ENCODE measurements at places on chromosomes 2 and 18.

DNA sequence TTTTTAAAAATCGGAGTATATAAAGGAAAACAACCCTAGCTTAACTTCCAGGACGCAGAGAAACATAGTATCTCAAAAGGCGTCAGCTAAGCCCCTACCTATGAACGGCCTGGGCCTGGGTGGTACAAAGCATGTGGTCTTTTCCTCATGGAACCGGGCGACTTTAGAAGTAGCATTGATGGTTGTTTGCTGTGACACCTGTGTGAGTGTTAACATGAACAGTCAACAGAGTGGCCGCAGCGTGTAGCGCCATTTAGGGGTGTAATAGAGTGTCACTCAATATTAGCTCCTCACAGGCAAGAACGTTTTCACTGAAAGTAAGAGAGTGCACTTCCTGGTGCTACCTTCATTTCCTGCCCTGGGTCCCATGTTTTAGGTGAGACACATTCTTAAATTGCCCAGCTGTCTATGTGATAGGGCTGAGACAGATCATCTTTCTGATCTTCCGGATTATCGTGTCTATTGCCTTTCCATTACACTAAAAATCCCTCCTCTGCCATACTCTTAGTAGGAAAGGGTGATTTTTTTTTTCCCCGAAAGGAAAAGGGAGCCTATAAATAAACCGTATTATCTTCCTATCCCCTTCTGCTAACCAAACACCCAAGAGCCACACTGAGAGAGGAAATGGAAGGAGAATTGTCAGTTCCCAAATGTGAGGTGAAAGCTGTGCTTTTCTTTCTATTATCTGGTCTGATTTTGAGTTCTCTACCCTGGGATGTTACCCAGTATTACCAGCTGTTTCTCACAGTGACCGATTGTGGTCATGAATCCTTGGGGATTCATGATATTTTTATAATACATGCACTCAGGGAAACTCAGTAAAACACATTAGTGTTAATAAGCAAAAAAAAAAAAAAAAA is 1.3 kb downstream of the GORASP2 start:
- peak; percentile 70 for DNase-seq

DNA sequence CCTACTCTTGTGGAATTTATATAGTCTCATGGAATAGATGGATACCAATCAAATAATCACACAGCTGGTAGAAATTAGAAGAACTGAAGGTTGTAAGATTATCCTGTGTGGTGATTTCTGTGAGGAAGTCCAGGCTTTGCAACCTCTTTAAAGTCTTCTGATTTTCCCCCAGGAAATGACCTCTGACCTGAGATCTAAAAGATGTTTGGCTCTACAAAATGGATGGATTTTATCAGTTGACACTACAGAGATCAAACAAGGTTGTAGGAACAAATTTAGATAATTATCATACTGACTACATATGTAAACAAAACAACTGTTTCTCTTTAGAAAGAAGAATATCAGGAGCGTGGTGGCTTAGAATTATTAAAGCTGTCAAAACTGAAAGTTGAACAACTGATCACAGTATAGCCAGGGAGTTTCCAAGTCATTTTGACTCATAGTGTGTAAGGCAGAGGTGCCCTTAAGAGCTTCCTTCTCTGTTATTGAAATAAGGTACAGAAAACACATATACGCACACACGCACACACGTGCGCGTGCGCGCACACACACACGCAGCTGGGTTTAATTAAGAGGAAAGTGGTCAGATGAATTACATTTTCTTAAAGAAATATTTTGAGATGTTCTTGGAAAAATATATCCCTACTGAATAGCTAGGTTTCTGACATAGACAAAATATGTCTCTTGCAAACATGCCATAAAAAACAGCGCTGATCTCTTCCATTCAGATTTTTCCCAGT is 35.5 kb upstream of the PELI1 start:
- DNase-seq: no peak

DNA sequence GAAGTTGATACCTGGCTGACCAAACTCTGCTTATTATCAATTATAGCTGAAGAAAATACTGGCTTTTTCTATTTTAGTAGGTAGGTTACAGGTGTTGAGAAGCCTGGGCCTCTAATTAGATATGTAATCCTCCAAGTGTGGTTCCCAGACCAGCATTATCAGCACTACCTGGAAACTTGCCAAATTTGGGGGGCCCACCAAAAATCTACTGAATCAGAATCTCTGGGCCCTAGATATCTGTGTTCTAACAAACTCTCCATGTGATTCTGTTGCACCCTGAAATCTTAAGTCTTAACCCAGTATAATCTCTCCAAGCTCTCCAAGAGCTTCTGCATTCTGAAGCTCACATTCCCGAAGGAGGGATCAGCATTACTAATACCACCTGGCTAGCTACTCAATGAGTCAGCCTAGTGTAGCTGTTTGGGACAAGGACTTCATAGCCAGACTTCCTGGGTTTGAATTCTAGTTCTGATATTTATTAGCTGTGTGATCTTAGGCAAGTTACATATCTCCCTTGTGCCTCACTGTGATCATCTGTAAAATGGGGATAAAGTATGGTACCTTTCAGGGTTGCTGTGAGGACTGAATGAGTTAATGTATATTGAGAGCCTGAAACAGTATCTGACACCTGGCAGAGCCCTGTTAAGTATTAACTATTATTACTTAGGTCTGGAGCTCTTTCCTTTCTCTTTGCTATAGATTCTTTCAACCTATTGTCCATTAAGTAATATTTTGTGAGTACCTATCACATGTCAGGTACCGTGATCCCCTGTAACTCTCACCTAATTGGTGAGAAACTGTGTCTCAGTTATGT is 94.1 kb upstream of the CD302 start:
- peak; percentile 28 for DNase-seq

DNA sequence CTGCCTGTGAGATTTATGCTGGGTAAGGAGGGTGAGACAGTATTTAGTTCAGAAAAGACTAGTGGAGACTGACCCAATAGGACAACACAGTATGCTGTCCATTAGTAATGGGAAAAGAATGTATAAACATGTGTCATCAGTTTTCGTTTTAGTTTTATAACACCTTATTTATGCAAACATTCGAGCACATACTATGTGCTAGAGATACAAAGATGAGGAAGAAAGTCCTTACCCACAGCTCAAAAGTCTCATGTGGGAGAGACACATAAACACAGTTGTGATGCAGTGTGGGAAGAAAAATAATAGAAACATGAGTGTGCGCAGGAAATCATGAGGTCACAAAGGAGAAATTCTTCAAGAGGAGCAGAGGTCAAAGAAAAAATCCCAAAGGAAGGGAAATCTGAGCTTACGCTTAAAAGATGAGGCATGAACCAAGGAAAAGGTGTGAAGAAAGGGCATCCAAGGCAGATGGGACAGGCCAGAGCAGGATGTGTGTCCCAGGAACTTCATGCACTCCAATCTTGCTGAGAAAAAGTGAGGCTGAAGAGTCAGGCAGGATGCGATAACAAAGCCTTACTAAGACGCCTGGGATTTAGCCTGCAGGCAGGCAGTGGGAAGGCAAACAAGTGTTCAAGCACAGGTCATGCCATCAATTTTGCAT is 8.1 kb downstream of the METTL21A start:
- DNase-seq: peak; percentile 64

DNA sequence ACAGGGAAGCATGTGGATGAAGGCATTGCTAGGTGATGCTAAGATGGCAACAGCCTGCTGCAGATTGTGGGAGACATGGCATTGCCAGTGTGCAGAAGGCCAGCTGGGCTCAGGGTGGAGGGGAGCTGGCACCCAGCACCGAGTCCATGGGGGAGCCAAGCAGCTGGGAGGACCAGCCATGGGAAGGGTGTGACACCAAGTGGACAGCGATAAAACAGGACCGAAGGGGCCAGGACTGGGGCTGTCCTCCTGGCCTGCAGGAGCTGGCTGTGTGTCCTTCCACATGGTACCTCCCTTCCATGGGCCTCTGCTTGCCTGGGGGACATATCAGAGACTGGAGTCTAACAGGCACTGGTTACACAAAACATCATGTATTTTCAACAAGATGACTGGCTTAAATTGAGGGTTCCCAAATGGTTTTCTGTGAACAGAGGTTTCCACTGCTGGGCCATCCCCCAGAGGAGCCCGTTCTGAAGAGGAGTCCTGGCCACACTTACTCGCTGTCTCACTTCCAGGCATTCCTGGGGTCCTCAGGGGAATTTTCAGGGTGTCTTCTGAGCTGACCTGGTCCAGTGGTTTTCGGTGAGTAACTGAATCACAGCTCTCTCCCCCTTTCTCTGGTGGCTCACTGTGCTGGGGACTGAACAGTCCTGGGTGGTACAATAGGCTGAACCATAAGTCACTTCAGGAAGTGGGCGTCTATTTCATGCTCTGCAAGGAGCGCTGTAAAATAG is 60.4 kb upstream of the TNP1 start:
- DNase-seq: no peak

GRCh38 chr2:226227341-226227740 is 572.3 kb downstream of the IRS1 start:
- no peak for DNase-seq

DNA sequence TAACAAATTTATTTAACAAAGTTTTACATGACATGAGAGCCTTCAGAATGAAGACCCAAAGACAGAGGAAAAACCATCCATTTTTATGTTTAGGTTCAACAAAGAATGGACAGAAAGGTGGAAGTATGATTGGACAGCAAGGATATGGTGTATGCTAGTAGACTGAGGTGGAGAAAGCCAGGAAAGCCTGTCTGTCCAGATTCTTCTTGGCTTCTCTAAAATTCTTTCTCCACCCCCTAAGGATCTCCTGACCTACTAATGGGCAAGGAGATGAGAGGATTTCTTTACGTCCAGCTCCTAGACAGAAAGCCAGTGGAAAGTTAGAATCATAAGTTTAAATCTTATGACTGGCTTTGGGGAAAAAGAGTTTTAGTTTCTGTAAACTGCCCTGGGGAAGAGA is 3.0 kb downstream of the ATIC start:
- no peak for DNase-seq

GRCh38 chr2:38434595-38434994 is 57.5 kb upstream of the ATL2 start:
- no peak for DNase-seq

- no peak for DNase-seq
These were observed 70.3 kb upstream of the SLC9A2 start for GRCh38 chr2:102549027-102549426.

DNA sequence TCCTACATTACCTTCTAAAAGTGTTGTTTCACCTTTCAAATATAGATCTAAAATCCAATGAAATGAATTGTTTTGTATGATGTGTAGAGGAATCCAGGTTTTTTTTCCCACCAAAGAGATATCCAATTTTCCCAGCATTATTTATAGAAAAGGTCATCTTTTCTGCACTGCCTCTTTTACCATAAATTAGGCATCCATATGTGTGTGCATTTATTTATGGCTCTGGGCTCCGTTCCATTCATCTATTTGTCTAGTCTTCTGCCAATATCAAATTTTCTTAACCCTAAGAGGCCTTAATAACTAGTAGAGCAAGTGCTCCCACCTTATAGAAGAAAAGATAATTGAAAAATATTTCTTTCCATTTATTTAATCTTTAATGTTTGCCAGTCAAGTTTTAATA is 88.3 kb downstream of the ATAD2B start:
- DNase-seq: no peak

DNA sequence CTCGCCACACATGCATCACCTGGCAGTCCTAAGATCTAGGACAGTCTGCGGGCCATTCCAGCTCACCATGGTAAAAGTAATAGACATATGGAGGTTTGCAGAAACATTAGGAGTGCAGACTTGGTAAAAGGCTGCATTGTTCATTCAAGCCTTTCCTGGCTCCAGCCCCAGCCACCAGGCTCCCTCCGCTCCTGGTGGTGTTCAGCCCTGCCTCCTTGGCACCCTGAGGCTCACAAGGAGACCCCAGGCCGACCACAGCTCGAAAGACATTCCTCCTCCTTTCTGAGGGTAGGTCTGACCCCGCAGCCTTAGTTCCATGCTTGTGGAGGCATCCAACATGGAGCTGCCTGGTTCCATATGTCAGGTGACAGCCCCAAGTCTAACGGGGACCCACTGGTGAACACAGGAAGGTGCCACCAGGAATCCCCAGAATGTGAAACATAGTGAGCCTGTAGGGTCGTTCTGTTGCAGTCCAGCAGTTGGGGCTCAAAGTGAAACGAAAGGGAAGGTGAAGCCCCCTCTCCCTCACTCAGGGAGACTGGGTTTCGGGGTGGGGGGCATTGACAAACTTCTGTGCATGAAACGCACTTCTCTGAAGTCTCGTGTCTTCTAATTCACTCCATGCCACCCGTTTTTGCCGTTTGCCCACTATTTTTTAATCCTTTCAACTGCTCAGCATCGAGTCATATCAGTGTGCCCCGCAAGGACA is 5.0 kb upstream of the SP100 start:
- DNase-seq: no peak

- DNase-seq: no peak
These were observed 52.2 kb upstream of the CAB39 start for GRCh38 chr2:230660294-230661060.

DNA sequence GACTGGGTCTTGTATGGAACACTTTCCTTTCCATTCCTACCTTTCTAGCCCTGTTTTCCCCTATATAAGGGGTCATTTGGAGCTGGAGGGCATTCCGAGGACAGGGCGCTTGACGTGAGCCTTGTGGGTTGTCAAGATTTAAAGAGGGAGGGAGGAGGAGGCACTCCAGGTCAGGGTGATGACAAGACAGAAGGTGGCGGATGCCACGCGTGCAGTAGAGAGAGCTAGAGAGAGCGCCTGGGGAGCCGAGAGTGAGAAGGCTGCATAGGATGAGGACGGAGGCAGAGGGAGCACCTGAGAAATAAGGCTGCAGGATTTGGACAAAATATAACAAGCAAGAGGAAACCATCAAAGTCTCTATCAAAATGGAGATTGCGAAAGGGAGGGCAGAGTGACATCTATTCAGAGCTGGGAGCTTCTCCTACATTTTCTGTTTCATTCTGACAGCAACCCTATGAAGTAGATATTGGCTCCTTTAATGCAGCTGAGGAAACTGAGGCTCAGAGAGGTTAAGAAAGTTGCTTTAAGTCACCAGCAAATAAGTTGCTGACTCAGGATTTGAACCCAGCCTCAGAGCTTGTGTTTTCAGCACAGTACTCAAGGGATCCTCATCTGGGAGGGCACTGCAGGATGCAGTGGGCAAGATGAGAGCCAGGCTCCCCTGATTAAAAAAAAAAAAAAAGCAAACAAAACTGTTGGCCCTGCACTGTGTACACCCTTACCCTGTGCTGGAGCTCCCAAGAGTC is 124.2 kb downstream of the MRO start:
- no peak for DNase-seq

- peak; percentile 86 for DNase-seq
These were observed 18.7 kb downstream of the SMIM21 start for GRCh38 chr18:75408554-75409506.

- DNase-seq: no peak
These were observed 280.6 kb downstream of the PTGR3 start for GRCh38 chr18:74928194-74928968.

GRCh38 chr2:183967756-183968155 is 630.6 kb upstream of the ZNF804A start:
- DNase-seq: no peak

DNA sequence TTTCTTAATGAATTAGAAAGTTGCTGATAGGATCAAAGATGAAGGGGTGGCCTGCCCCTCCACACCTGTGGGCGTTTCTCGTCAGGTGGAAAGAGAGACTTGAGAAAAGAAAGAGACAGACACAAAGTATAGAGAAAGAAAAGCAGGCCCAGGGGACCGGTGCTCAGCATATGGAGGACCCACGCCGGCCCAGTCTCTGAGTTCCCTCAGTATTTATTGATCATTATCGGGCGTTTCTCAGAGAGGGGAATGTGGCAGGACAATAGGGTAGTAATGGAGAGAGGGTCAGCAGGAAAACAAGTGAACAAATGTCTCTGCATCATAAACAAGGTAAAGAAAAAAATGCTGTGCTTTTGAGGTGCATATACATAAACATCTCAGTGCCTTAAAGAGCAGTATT is 144.3 kb downstream of the CCDC102B start:
- no peak for DNase-seq

GRCh38 chr2:152755029-152755428 is 36.6 kb downstream of the ARL6IP6 start:
- no peak for DNase-seq
